ENCODE measurements at places on chromosomes 11 and 22.

GRCh38 chr11:66676931-66677598 is 622 bp downstream of the RBM4B start:
- no peak for DNase-seq

GRCh38 chr11:114293201-114293711 is 2.9 kb upstream of the NNMT start:
- no peak for DNase-seq

DNA sequence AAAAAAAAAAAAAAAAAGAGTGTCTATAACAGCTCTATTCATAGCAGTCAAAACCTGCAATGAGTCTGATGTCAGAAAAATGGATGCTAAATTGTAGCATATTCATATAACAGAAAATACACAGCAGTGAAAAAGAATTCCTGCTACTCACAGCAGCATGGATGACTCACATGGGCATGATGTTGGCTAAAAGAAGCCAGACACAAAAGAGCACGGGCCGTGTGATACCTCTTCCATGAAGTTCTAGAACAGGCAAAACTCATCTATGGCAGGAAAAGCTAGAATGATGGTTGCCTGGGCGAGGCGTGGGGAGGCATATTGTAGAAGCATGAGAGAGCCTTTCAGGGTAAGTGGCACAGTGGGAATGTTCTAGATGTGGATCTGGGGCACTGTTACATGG is 18.9 kb downstream of the PLAAT3 start:
- DNase-seq: no peak

DNA sequence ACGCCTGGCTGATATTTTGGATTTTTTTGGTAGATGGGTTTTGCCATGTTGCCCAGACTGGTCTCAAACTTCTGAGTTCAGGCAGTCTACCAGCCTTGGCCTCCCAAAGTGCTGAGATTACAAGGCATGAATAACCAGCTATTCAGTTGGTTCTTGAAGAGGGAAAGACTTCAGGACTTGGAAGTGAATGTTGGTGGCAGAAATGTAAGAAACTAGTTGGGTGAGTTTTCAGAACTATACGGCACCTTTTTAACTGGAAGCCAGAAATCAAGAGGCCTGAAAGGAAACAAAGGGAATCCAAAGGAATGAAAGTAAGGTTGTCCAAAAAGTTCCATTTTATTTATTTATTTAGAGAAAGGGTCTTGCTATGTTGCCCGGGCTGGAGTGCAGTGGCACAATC is 2.9 kb downstream of the POGLUT3 start:
- no peak for DNase-seq

- no peak for DNase-seq
These were observed 1456.5 kb downstream of the TBC1D22A start for GRCh38 chr22:48218889-48219420.
